ENCODE measurements at places on chromosomes 3 and 15.

- DNase-seq = no peak
Observed at GRCh38 chr15:101368086-101368780, 73.2 kb upstream of the SNRPA1 start.

DNA sequence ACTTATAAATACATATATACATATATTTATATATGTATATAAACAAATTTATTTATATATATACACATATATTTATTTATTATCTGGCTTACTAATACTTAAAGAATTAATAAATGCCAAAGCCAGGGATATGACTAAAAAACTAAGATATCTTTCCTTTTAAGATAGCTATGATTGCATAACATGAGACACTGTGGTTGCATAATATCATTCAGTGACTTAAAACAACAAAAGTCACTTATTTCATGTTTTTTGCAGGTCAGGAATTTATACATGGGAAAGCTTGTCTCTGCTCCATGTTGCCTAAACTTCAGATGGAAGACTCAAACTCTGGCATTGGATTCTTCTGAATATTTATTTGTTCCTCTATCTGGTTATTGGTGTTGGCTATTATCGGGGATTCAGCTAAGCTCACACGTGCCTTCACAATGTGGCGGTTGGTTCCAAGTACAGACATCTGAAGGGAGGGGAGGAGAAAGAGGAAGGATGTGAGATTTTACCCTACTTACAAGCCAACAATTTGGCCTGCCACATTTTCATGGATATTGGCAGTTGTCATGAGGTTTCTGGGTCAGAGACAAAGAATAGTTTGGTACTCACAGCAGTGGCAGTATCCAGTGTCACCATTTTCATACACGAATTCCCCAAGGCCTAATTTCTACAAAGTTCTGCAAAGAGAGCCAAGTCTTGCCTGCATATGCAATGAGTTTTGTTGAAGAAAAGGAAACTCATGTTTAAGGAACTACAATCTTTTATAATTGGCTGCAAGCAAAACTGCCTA lies 381.6 kb downstream of the EPHA3 start:
- no peak for DNase-seq

GRCh38 chr3:8237893-8238292 lies 263.7 kb upstream of the LMCD1 start:
- no peak for DNase-seq

DNA sequence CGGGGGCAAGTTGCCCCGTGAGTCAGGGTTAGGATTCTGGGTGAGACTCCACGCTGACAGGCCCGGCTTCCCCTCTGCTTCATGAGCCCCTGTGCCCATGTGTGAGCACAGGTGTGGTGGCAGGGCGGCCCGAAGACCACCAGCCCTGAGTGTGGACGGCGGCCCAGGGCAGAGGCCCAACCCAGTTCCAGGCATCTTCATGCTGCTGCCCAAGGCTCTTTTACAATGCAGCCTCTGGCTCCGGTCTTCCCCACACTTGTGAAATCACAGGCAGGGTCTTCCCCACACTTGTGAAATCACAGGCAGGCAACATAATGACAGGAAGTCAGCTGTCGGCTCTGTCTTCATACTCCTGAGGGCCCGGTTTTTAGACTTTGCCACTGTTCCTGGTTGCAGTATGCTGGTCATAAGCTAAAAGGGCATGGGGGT lies 78.8 kb downstream of the AAGAB start:
- DNase-seq = no peak

DNA sequence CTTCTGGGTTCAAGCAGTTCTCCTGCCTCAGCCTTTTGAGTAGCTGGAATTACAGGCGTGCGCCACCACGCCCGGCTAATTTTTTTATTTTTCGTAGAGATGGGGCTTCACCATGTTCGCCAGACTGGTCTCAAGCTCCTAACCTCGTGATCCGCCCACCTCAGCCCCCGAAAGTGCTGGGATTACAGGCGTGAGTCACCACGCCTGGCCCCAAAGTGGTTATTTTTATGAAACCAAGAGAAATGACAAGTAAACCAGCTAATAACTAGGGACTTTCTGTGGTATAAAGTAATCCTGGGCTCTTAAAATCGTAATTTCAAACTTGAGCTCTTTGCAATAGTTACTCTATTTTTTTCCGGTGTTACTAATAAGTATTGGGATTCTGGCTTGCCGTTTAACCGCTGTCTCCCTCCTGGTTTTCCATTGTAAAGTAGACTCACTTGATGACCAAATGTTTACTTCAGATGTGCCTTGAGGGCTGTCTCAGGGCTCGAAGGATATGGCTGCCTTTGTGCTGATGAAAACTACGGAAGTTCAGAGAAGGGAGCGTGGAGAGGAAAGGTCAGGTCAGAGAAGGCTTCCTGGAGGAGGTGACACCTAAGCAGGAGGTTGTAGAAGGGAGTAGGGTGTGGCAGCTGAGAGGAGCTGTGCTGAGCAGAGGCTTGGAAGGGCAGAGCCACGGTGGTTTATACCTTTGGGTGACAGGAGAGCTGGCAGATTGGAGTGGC lies 4.2 kb downstream of the ZSCAN2 start:
- no peak for DNase-seq

GRCh38 chr3:141386611-141387111 lies 18.4 kb downstream of the ZBTB38 start:
- no peak for DNase-seq

GRCh38 chr15:28904003-28904402 lies 18.2 kb downstream of the APBA2 start:
- no peak for DNase-seq

DNA sequence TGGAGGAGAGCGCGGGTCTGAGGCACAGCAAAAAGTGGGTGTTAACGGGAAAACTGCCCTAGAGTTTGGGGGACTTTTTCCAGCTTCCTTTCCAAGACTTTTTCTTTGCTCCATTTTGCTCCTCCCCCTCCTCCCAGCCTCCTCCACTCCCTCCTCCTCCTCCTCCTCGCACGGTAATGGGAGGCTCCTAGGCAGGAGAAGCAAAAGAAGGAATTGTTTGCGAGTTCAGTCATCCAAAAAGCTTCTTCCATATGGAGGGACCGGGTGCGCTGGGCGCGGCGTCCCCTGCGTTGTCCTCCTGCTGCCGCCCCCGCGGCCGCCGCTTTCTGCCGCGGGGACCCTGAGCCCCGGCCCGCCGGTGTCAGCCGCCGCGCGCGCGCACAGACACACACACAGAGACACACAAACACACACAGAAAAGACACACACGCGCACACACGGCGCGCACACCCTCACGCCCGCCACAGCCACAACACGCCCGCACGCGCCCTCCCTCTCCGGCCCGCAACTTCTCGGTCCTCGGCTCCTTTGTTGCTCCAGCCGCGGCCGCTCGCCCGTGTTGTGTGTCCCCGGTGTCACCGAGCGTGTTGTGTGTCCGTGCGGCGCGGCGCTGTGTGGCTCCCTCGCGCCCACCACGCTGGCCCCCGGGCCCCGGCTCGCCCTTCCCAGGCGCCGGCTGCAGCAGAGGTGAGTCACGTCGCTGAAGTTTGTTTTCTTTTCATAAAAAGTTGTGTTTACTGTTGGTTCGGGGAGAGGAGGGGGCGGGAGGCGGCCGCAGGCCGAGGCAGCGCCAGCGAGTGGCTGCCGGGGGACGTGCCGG lies at the start of gene BOC:
BOC (plus strand) TSS at position 228 of the 820 bp plus-strand sequence. CDS start 38,246 bp downstream, outside the sequence.
- DNase-seq = no peak

DNA sequence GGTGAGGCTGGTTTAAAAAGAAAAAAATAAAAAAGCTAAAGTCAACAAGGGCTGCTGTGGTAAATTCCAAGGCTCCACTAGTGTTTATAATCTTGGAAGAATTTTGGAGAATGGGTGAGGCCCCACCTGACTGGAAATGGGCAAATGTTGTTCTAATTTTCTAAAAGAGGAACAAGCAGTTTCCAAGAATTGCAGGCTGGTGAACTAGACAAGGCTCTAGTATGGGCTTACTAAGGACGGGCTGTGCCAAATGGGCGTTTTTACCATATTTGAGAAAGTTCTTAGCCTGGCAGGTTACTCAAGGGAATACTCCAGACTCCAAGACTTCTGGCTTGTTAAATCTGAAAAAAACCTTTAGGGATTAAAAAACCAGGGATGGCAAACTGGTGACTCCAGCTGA lies 67.0 kb upstream of the ABHD2 start:
- no peak for DNase-seq

- DNase-seq = no peak
Observed at GRCh38 chr15:48191574-48192225, at the start of gene CTXN2. CTXN2 (plus strand) TSS chr15:48191665; CDS start chr15:48201301, 9,636 bp downstream.

- DNase-seq = no peak
Observed at GRCh38 chr15:75061272-75061671, 37.9 kb downstream of the PPCDC start.

DNA sequence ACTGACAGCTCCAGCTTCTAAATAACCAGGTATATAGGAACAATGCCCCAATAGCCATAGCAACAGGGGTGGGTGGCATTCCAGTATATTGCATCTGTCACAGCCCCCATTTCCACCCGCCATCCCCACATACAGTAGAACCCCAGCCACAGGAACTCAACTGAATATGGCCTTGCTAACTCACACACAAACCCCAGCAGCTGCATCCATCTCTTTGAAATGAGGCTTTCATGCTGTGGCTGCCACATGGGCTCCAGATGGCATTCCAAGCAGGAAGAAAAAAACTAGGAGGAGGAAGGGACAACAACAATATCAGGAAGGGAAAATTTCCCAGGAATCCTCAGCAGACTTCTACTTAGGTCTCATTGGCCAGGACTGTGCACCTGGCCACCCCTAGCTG lies 54.6 kb downstream of the CCR3 start:
- no peak for DNase-seq

- DNase-seq = no peak
Observed at GRCh38 chr3:46660003-46660402, 33.5 kb downstream of the ALS2CL start.

DNA sequence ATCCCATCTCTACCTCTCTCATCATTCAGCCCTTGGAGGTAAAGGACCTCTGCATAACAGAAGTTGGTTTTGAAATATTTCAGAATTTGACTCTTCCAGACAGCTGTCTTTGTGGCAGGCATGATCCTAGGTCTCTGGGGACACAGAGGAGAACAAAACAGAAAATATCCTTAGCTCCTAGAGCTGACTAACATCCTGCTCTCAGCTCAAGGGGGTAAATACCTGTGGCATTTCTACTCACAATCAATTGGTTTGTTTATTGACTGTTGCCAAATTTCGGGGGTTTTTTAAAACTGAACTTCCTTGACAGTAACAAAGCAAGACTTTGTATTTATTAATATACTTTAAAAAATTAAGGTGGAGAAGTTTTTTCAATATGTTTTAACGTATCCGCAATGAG lies 78.8 kb downstream of the EOMES start:
- DNase-seq = no peak

DNA sequence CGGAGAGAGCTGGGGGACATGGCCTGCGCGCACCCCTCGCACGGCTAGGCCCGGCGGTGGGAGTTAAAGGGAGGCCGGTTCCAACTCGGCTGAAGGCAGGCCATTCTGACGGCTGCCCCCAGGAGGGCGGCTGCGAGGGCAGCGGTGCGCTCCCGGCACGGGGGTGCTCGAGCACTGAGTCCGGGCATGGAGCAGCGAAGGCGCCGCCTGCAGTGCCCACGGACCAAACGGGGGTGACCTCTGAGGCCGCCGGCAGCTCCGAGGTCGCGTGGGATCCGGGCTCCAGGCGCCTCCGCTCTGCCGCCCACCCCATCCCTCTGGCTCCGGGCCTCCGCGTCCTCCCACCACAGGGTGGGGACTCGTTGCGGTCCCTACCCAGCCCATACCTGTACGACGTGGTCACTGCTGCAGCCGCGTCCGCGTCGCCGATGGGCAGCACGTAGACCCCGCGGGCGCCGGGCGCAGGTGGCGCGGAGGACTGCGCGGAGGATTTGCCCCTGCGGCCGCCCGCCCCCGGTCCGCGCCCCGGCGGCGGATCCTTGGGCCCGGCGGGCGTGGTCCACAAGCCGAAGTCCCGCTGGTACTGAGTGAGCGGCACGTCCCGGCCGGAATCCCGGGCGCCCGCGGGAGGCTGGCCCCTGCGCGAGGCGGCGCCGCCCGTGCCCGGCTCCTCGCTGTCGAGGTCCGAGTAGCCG lies 469 bp downstream of the MAP6D1 start:
- no peak for DNase-seq

- no peak for DNase-seq
Observed at GRCh38 chr3:55159016-55159415, 231.2 kb upstream of the LRTM1 start.

GRCh38 chr3:167033866-167034265 lies 346.2 kb downstream of the ZBBX start:
- DNase-seq = no peak

- no peak for DNase-seq
Observed at GRCh38 chr3:89851974-89852621, 744.7 kb downstream of the EPHA3 start.

DNA sequence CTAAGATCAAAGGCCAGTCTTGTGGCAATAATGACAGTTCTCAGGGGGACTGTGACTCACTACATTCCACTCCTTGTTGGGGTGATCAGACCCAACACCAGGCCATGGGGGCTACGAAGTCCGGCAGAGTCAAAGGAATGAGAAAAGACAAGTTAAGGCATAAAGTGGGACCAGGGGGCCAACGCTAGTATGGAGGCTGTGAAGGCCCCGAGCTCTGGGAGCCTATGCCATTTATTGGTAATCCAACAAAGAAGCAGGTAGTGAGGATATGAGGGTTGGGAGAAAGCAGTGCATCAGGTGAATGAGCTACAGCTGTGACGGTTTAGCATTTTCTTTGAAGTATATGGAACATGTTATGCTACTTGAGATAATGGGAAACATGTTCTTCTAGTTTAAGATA lies 104.4 kb upstream of the C2CD4B start:
- DNase-seq = no peak

- no peak for DNase-seq
Observed at GRCh38 chr3:25291481-25291905, 136.6 kb upstream of the RARB start.

- no peak for DNase-seq
Observed at GRCh38 chr15:67606742-67607141, 64.2 kb downstream of the MAP2K5 start.

DNA sequence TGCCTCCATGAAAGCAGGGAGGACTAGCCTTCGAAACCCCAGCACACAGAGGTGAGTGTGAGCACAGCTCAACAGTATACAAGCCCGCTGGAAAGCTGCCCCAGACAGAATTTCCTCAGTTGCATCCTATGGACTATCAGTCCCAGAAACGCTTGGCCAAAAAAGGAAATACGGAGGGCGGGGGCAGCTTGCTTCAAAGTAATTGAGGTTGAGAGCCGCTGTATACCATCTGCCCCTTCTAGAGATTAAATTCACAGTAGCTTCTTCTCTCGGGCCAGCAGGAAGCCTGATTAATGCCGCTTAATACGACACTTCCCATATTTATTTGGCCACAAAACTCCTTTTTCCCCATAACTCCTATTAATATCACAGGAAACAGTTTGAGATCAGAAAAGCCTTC lies 88.7 kb downstream of the LIPC start:
- DNase-seq = no peak

All from activated CD4-positive, CD25-positive, alpha-beta regulatory T cell (primary cell).